Activated T-cell treated with anti-CD3 and anti-CD28 coated beads, Interleukin-2, amount 50 U/mL, for 48 hours (primary cell): ENCODE measurements at places on chromosomes 6 and 20.
A peak's percentile ranks its signal among the peaks of the same experiment; 100 is the strongest.

GRCh38 chr6:65098349-65098748, 608.7 kb downstream of the EYS start:
- no peak for DNase-seq

- no peak for DNase-seq
Measured at GRCh38 chr6:168272415-168273325, 46.9 kb downstream of the DACT2 start.

GRCh38 chr6:119355157-119355556, 5.6 kb upstream of the MAN1A1 start:
- no peak for DNase-seq

DNA sequence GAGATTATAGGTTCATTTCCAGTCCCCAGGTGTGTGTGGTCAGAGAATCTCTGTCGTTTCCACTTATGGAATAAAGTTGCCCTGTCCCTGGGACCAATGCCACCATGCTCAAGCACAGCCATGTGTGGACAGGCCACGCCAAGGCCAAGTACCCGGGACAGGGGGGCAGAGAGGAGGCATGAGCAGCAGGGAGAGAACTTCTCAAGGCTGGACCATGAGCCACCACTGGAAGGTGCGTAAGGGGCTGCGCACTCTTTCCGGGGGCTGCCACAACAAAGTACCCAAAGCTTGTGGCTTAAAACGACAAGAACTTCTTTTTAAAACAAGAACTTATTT, 209.2 kb upstream of the KCNQ5 start:
- no peak for DNase-seq

GRCh38 chr6:62393608-62394007, 107.6 kb upstream of the KHDRBS2 start:
- DNase-seq, result no peak

- peak; percentile 79 for DNase-seq
Measured at GRCh38 chr20:57388953-57389694, 2.1 kb upstream of the RBM38 start.

DNA sequence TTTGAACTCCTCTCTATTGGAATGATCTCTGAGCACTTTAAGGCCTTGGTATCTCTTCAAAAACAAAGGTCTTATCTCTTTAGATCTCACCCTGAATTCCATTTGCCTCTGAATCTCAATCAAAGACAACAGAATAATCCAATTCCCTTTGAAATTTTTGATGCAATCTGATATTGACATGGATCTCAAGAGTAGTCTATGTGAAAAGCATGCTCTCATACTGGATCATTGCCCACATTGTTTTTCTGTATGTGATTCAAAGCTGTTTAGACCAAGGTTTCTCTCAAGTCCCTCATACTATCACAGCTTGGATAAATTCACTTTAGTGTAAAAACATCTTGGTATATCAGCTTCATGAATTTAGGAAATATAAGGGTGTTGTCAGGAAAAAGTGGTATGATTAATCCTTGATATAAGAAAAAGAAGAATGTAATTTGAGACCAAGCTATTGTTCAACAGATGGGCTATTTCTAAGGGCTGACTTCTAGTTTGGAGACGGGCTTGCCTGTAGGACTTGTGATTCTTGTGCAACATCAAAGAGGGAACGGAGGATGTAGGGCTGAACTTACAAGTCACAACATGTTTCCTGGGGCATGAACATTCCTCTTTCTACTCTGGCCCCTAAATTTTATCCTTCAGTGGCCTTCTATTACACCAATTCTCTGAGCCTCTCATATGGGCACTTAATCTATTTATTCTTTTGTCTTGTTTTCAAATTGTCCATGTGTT, 77.9 kb upstream of the CITED2 start:
- no peak for DNase-seq

GRCh38 chr20:48329031-48329615, 498.7 kb downstream of the PREX1 start:
- DNase-seq, result no peak
